ENCODE measurements at places on chromosomes 16 and 17.

DNA sequence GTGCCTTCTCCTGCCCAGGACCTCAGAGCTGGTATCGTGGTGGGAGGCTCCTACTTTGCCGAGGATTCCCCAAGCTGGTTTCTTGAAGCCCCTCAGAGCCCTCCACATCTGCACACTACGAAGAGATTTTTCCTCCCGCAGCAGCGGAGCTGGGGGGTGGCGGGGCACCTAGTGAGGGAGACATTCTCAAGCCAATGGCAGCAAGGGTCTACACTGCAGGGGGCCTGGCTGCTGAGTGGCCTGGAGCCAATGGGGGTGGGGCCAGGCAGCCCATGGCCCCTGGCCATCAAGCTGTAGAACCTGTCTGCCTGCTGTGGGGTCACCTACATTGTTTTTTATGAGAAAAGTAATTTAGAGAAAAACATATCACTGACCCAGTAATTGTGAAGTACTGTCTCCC, 5.0 kb downstream of the SLC26A11 start:
- no peak for DNase-seq

DNA sequence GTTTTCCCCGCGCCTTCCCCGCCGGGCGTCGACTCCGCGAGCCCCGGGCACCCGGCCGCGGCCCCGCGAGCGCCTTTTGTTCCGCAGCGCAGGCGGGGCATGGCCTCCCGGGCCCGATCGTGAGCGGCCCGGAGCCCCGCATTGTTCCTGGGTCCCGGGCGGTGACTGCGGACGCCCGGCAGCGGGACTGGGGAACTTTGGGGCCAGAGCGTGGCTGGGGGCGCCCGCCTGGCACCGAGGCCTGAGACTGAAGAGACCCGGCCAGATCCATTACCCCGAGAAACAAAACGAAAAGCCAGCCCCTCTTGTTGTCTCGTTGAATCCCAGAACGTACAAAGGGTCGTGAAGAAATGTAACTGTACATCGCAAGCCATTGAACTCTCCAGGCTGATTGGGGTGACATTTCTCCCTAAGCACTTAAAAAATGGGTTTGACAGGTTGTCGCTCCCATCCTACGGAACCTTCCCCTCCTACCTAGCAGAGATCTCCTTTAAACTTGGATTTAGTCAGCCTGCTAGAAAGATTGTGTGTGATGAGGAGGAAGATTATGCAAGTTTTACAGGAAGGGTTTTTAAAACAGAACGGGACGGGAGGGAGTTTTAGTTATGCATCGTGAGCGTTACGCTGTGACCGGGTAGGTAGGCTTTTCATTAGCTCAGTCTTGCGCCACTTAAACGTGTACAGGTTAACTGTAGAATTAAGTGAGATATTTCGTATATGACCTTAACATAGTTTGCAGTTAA, 825 bp downstream of the METTL9 start:
- DNase-seq = no peak

DNA sequence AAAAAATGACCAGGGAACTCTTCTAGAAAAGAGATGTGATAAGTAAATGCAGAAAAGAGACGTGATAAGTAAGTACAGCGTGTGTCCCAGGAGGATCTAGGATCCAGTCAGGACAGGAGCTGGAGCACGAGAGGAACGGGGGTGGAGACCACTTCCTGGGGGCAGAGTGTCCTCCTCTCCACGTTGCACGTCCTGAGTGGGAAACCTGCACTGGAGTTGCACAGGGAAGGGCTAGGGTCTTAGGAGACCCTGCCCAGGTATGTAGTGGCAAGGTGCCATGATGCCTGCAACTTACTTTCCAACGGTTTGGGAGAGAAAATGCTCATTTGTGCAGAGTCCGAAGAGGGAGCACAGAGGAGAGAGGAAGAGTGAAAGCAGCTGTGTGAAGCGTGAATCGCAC, 55.8 kb downstream of the RNF213 start:
- no peak for DNase-seq

DNA sequence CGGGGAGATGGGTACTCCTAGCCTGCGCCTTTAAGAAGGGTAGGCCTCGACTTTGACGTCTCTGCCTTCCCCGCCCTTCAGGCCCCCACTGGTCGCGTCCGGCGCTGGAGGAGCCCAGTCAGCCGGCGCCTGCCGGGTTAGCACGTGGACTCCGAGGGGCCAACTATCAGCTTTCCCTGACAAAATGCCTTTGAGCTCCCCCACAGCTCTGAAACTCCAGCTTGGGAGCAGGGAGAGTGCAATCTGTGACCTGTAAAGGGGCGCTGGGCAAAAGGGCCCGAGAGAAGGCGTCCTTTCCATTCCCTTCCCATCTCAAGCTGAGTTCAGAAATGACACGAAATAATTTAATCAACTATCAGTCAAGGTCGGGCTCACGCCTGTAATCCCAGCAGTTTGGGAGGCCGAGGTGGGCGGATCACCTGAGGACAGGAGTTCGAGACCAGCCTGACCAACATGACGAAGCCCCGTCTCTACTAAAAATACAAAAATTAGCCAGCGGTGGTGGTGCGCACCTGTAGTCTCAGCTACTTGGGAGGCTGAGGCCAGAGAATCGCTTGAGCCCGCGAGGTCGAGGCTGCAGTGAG, 2.3 kb upstream of the SLC25A39 start:
- DNase-seq = peak; percentile 85

GRCh38 chr17:21370430-21370829, 5.7 kb upstream of the KCNJ12 start:
- DNase-seq = no peak

DNA sequence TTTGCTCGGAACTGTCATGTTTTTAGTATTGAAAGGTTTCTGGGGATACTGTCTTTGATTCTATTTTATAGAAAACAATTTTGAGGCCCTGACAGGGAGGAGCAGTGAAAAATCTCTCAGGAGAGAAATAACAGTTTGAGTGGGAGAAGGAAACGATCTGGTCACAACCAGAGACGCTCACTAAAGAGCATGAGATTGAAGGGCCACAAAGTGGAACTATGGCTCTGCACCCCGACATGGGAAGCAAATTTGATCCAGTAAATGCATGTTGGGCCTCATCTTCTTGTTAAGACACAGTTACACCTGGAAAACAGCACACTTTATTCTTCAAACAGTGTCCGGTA, 492 bp downstream of the ERAL1 start:
- DNase-seq = no peak

DNA sequence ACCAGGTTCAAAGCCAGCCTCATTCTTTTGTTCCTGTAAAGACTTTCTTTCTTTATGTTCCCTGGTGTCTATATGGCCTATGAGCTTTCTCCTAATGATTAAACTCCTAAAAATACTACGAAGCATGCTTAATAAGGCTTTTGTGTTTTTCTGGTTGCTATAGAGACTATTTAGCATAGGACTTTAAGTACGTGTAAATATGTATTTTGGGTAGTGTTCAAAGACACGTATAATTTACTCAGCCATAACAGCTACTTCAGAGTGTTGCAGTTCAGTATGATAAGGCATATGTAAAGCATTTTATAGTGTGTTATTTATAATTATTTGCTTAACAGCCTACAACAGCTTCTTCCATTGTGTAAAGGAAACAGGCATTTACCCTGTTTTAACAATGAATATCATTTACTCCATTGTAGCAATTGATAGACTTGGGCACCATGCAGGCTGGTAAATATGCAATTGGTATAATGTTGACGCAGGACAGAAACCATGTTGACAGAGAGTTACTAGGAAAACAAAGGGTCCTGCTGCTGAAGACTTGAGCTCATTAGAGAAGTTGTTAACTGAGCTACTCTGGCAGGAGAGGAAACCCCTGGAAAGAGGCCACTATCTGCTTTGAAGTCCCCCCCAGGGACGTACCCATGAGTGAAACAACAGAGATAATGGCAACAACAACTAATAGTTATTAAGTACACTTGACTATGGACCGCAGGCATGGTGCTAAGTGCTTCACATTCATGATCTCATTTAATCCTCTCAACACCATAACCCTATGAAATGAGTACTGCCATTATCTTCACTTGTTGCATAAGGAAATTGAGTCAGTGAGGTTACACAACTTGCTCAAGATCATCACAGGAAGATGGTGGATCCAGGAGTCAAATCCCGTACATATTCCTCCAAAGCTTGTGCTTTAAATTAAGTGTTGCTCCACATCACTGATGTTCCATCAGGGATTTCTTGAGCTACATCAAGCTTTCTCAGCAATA, 342.2 kb upstream of the DYNLRB2 start:
- no peak for DNase-seq

GRCh38 chr17:47275245-47275984, 21.8 kb downstream of the ITGB3 start:
- no peak for DNase-seq

DNA sequence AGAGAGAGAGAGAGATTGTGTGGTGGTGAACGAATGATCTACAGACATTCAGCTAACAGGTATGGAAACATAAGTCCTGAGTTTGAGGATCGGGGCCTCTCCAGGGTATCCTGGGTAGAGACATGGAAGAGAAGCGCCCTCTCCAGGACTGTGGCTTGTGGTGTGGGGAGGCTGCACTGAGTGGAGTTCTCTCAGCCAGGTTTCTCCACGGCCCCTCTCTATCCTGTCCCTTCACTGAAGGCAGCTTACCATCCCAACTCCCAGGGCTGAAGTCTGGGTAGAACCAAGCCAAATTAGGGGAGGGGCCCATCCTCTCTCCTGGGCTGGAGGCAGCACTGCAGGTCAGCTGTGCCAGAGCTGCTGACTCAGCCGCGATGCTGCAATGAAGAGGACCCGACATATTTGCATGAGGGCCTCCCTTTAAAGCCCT, 6.2 kb downstream of the C1QL1 start:
- no peak for DNase-seq

- DNase-seq = no peak
These were observed 449.8 kb downstream of the SHISA9 start for GRCh38 chr16:13351181-13351580.

All from stimulated activated CD4-positive, alpha-beta T cell treated with anti-CD3 and anti-CD28 coated beads, TNF-alpha, amount 100 ng/mL, for 1 hour (primary cell).